Caudate nucleus (tissue), 63 donors: ENCODE measurements at places on chromosomes 7 and 10.

GRCh38 chr10:88106366-88106765, 242.9 kb downstream of the PTEN start:
- DNase-seq, result no peak

GRCh38 chr10:90992462-90992861, 71.6 kb upstream of the ANKRD1 start:
- DNase-seq, result no peak

GRCh38 chr7:50591480-50592438, 26.6 kb upstream of the DDC start:
- no peak for DNase-seq

DNA sequence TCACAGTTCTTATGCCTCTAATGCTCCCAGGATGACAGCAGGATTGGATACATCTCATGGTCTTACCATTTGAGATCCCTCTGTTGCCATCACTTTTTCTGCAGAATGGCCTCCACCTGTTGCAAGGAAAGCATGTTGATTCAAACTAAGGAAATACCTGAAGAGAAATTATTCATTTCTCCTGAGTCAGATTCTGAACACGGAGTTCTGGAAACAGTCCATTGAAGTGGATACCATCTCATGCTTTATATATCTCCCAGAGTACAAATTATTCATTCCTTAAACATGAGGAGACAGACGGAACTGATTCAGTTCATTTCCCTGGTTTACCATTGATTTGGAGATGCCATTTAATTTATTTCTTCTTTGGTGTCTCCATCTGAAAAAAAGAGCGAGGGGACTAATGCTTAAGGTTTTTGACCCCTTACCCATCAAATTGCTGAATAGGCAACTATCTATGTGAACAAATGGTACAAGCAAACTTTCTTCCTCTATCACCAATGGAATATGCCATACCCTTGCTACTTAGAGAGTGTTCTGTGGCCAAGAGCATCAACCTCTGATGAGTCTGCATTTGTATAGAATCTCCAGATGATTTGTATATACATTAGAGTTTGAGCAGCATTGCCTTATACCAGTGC, 305.0 kb upstream of the LRGUK start:
- DNase-seq, result no peak

DNA sequence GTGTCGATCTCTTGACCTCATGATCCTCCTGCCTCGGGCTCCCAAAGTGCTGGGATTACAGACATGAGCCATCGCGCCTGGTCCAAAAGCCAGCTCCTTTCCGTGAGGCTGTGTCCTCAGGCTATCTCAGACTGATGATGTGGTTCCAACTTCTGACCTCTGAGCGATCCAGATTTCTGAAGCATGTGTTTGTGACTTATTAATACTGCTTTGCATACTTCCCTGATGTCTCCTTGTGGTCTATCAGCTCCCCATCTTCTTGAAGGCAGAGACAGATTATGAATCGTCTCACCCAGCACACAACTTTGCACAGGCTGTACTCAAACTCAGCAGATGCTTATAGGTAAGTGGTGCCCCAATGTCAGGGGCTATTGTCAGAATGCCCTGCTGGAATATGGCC, 2.0 kb upstream of the PLPP4 start:
- no peak for DNase-seq

DNA sequence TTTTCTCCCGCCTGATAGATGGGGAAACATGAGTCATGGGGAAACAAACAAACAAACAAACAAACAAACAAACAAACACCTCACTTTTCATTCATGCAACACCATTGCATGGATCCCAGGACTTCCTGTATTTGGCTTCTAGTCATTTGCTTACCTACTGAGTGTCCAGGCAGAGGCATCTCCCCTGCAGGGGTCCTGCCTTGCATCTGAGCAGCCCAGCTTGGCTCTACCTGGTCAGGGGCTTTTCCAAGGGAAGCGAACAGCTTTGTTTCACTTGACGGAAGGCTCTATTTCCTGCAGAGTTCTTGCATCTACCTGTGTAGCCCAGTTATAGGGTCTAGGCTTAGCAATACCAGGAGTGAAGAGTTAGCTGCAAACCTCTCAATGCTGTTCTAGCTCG, 374.2 kb downstream of the GATA3 start:
- no peak for DNase-seq

DNA sequence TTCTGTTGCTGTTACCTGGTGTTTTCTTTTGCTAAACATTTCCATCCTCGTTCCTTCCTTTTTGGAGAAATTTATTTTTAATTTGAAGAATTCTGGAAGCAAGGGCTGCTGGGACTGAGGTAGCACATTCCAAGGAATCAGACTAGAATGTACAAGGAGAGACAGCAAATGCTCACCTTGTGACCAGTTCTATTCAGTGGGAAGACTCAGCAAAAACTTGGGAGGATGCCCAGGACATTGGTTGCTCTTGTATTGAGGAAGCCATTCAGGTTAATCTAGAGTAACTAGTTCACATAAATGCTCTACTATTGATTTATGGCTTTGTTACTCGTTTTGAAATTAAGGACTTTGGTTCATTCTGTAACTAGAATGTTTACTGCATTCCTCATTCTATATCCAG, 11.3 kb downstream of the PLCE1 start:
- no peak for DNase-seq

DNA sequence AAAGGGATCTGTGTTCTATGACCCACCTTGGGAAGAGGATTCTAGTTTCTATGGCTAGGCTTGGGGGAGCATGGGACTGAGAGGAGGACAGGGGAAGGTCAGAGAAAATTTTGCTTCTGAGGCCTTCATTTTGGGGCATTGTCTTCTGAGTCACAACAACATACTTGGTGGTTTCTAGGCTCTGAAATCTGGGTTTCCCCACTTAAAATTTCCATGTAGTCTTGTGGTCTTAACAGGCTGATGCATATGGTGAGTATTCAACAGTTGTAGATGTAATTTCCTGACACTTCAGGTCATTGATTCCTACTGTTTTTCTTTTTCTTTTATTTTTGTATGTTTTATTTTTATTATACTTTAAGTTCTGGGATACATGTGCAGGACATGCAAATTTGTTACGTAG, 88.5 kb downstream of the ANKRD7 start:
- no peak for DNase-seq

DNA sequence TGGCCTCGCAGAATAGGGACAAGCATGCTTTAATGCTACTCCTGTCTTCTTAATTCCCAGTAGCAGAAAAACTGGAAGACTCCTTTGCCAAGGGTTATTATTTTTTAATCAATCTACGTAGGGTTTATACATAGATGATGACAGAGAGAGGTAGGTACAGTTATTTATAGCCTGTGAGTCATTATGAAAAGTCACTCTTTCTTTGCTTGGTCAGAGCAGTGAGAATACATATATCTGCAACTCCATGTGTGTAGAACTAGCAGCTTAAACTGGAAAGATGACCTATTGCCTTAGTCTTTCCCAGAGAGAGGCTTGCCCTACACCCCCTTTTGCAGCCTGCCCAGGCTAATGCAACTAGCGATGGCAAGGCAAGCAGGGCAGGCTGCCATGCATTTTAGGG, 1050.6 kb downstream of the NRG3 start:
- no peak for DNase-seq

GRCh38 chr7:4056552-4057288, 625.4 kb upstream of the FOXK1 start:
- DNase-seq, result no peak

DNA sequence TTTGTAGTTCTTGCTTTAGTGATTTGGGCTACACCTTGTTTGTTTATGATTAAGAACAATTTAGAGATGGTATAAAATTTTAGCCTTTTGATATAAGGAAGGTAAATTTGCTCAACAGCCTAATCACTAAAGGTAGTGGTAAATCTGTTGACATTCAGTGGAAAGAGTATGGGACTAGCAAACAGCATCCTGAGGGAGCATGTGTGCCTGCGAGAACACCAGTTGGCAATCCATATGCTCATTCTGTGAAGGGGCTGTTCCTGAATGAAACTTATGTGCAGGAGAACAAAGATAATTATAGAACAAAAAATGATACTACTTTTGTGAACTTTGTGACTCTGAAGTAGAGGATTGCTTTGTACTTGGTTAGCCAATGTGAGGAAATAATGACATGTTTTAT, 44.0 kb downstream of the CAPZA2 start:
- no peak for DNase-seq

- DNase-seq, result no peak
These were observed 5.2 kb upstream of the APBB1IP start for GRCh38 chr10:26432938-26433337.

GRCh38 chr7:98116656-98117461, 10.2 kb downstream of the LMTK2 start:
- DNase-seq, result no peak

DNA sequence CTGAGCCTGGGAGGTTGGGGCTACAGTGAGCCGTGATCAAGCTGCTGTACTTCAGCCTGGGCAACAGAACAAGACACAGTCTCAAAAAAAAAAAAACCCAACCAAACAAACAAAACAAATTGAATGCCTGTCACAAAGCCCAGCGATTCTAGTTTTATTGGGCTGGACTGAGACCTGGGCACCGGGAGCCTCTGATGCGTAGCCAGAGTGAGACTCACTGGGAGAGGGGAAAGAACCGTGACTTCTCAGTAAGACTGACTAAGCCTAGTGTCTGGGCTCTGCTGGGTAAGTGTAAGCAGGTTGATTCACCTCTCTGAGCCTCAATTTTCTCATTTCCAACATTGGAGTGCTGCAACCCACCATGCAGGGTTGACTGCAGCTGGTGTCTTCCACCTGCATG, 10.1 kb upstream of the LEP start:
- no peak for DNase-seq

- no peak for DNase-seq
These were observed 10.7 kb downstream of the CTBP2 start for GRCh38 chr10:125149680-125150047.

GRCh38 chr10:97229322-97230015, 43.7 kb upstream of the SLIT1 start:
- no peak for DNase-seq

- no peak for DNase-seq
These were observed 334.4 kb upstream of the CACNA2D1 start for GRCh38 chr7:82778021-82778420.

DNA sequence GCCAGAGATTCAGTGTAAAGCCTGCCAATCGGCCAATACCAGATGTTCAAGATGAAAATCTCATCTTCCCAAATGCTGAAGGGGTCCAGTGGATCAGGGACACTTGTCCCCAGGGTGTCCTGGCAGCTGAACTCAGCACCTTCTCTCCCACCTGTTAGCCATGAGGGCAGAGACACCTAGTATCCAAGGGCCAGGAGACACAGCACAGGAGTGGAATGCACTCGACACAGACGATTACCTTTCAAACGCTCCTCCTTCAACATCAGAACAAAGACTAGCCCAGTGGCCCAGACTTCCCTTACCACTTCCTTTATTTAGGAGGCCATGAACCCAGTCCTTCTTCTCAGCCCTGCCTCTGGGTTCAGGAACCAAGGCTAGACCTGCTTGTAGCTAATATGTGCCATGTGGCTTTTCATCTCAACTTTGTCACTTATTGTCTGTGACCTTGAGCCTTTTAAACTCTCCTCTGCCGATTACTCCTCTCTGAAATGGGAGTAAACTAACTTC, 180.3 kb upstream of the PLXNA4 start:
- DNase-seq, result no peak

- no peak for DNase-seq
These were observed 1424.6 kb upstream of the LRRTM3 start for GRCh38 chr10:65501259-65501658.

GRCh38 chr7:17326378-17326777, 27.9 kb downstream of the AHR start:
- DNase-seq, result no peak

DNA sequence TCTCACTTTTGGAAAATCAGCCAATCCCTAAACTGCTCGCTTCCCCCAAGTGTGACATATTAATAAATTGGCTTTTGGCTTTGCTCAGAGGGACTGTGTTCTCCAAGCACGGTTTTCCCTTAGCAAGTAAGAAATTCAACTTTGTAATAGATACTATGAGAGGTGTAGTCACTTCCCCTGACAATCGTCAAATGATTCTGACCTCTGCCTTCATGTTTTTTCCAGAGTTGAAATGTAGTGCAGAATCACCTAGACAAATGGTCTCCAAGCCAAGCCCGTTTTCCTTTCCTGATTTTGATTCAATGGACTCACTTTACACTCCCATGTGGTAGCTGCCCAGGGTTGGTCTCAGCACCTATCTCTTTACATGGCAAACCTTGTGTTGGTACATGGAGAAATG, 99.1 kb downstream of the ARL4A start:
- no peak for DNase-seq

- no peak for DNase-seq
These were observed 19.6 kb downstream of the RAB19 start for GRCh38 chr7:140423501-140423900.

- no peak for DNase-seq
These were observed 302.7 kb downstream of the RPS24 start for GRCh38 chr10:78336402-78336791.

- no peak for DNase-seq
These were observed 41.0 kb downstream of the NKX2-3 start for GRCh38 chr10:99573790-99574189.

GRCh38 chr10:129755621-129756020, 208.5 kb downstream of the EBF3 start:
- no peak for DNase-seq

DNA sequence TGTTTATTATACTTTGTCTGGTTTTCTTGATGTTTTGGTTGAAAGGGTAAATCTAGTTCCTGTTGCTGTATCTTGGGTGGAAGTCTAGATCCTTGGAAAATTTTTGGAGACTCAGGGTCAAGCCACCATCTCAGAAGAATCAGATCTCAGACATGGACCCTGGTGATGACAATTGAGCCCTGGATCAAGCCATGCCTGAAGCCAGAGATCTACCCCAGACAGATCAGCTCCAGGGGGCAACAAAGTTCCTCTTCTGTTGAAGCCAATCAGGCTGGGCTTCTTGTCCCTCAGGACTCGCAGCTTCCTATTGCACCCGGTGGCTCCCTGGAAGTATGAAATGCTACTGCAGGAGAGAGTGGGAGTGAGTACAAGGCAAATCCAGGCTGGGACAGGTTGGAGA, 106.9 kb downstream of the UNCX start:
- no peak for DNase-seq

GRCh38 chr7:138208142-138208570, 131.9 kb downstream of the AKR1D1 start:
- DNase-seq, result no peak

GRCh38 chr10:11396311-11396955, 215.0 kb downstream of the USP6NL start:
- DNase-seq, result no peak

- DNase-seq, result no peak
These were observed 7.9 kb upstream of the SEPTIN7 start for GRCh38 chr7:35792873-35793489.

DNA sequence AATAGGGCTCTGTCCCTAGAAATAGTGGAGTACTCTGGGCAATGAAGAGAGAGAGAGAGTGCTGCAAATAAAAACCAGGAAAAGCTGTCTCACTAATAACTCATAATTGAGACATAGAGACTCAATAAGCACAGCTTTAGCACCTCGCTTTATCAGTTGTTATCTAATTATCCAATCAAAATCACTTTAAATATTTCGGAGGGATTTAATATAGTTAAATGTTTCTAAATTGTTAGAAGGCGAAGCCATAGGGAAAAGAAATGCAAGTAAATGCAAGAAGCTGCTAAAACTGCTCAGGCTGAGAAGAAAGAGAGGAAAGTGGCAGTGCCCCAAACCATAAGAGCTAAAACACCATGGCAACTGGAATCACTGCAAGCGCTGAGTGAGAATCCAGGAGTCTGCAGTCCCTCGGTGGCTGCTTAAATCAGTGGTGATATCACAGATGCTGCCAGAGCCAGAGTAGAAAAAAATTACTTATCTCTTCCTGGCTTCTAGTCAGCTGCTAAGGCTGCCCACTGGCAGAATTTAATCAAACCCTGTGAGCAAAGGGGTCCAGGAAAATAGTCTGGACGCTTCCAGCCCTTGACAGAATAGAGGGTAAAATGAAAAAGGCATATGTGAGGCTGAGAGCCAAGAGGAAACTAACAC, 150.4 kb upstream of the CHRM2 start:
- no peak for DNase-seq
